Activated CD8-positive, alpha-beta T cell treated with anti-CD3 and anti-CD28 coated beads, Interleukin-2, amount 10 ng/mL, durations not matched to agents 7 days and 5 days (primary cell): ENCODE measurements at places on chromosomes 5 and 9. TPM values are rescaled to one million over a fixed set of nuclear protein-coding genes. Genes with fewer than 3 reads are reported as not detected.

- no peak for DNase-seq
Measured at GRCh38 chr5:67063791-67064190, 132.8 kb downstream of the CD180 start.

DNA sequence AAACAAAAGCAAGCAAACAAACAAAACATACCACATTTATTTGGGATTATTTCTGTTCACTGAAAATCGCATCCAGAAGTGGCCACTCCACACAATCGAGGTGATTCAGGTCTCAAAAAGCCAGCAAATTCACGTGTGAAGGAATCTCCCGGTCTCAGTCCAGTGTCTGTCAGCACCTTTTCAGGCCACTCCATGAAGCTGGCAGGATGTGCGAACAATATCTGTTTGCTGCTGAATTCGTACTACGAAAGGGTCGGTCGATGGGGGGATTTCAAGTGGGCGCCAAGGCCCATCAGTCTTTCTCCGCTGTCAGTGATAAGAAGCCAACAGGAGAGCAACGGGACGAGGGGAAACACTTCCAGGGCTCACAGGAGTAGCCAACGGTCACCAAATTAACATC is 505.1 kb downstream of the IRX1 start:
- no peak for DNase-seq

DNA sequence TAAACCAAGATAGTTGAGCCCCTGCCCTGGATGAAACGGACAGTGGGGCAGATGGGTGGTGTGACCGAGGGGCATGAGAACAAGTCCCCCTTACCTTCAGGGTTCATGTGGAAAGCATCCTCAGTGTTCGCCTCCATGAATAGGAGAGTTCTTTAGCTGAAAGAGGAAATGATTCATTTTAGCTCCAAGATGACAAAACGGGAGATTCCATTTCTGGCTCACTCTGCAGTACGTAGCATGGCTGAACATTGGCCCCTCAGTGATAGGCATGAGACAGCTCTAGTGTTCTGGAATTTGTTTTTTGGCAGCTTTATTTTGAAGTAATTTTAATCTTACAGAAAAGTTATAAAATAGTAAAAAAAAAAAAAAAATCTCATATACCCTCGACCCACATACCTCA is 70.2 kb upstream of the AGXT2 start:
- DNase-seq: no peak

GRCh38 chr5:112097768-112098167 is 321.3 kb downstream of the EPB41L4A start:
- DNase-seq: no peak

DNA sequence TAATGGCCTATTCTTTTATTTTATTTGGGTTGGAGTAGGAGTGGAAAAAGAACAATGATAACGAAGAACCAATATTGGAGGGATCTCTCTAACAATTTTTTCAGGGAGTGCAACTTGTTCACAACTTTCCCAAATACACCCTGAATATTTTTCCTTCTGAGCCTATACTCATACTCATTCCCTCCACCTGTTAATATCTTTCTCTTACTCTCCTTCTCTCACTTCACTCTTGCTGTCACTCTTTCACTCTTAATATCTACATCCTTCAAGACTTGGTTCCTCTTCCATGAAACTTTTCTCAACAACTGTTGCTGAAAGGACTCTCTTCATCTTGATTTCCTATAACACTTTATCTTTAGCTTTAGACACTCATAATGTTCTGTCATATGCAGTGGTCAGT is 39.0 kb upstream of the MYOT start:
- no peak for DNase-seq

GRCh38 chr9:89812556-89813181 is 207.9 kb downstream of the GADD45G start:
- DNase-seq: no peak

GRCh38 chr5:145237843-145238242 is 597.3 kb downstream of the PRELID2 start:
- no peak for DNase-seq

MYMK gene
- total RNA-seq: not detected

BOD1 gene
- 20.3 TPM for total RNA-seq

UBE2QL1 gene
- total RNA-seq: not detected
